Natural killer cell (primary cell): ENCODE measurements at places on chromosomes 5 and 9. TPM values are rescaled to one million over a fixed set of nuclear protein-coding genes. Genes with fewer than 3 reads are reported as not detected.
A peak's percentile ranks its signal among the peaks of the same experiment; 100 is the strongest.

GRCh38 chr5:98050583-98050982 lies 722.9 kb upstream of the RGMB start:
- H3K4me1 ChIP-seq: no peaks in the 10 kb centered on the region
- no peak for DNase-seq
- H3K4me3 ChIP-seq: no peak overlapping the region
- no peaks in the 10 kb centered on the region for H3K36me3 ChIP-seq
- H3K27ac ChIP-seq: no peak overlapping the region

NR5A1 gene
- not detected for total RNA-seq

DNA sequence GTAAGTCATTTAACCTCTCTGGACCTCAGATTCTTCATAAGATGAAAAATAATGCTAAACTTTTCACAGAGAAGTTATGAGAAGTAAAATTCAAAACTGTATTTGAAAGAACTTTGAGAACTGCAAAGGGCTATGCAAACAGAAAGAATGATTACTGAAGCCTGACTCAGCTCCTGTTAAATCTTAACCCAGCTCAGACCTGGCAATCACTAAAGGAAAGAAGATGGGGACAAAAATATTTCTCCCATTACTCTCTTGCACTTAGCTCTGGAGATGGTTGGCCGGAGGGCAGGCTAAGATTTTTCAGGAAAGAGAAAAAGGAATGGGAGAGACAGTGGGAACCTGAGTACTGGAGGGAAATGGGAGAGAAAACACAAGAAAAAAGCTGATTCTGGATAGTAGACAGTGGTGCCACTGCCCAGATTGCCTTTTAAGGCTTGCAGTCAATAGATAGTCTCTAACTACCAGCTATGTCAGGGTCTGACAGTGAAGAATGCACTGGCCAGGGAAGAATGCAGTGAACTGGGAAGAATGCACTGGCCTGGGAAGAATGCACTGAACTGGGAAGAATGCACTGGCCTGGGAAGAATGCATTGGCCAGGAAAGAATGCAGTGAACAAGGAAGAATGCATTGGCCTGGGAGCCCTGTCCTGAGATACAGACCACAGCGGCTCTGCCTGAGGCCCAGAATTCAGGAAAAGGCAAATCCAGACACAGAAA lies 25.2 kb upstream of the CEMIP2 start:
- H3K4me3 ChIP-seq: no peak overlapping the region
- H3K4me1 ChIP-seq: peaks cover 28% of the 10 kb centered on the region
- H3K36me3 ChIP-seq: no peaks in the 10 kb centered on the region
- no peak for DNase-seq
- no peaks in the 10 kb centered on the region for H3K27me3 ChIP-seq
- peak overlapping the region; percentile 71 for H3K27ac ChIP-seq

- H3K27me3 ChIP-seq: no peaks in the 10 kb centered on the region
- no peak overlapping the region for H3K4me3 ChIP-seq
- H3K36me3 ChIP-seq: no peaks in the 10 kb centered on the region
Observed at GRCh38 chr9:115914291-115914690, 239.3 kb upstream of the PAPPA start.

CDH6 gene
- total RNA-seq: not detected

DNA sequence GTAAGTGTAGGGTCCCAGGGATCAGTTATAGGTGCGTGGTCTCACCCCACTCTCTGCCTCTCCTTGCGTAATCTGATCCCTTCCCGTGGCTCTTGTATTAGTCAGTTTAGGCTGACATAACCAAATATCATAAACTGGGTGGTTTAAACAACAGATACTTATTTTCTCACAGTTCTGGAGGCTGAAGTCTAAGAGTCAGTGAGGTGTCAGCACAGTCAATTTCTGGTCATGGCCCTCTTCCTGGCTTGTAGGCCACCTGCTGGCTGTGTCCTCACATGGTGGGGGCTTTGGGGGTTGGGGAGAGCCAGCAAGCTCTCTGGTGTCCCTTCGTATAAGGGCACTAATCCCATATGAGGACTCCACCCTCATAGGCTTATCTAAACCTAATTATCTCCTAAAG lies 32.3 kb downstream of the CARTPT start:
- DNase-seq: no peak
- no peaks in the 10 kb centered on the region for H3K4me1 ChIP-seq
- H3K36me3 ChIP-seq: no peaks in the 10 kb centered on the region
- H3K27ac ChIP-seq: no peak overlapping the region
- no peak overlapping the region for H3K4me3 ChIP-seq

- no peak for DNase-seq
- no peak overlapping the region for H3K27ac ChIP-seq
- no peak overlapping the region for H3K4me3 ChIP-seq
- H3K36me3 ChIP-seq: no peaks in the 10 kb centered on the region
- no peaks in the 10 kb centered on the region for H3K27me3 ChIP-seq
Observed at GRCh38 chr9:75365196-75365595, 276.9 kb downstream of the OSTF1 start.
